ENCODE measurements at places on chromosomes 7 and 10.
A peak's percentile ranks its signal among the peaks of the same experiment; 100 is the strongest.

- DNase-seq: no peak
Measured at GRCh38 chr10:113452146-113452845, 100.6 kb upstream of the HABP2 start.

- no peak for DNase-seq
Measured at GRCh38 chr10:89279421-89279869, 22.4 kb upstream of the IFIT2 start.

- peak; percentile 46 for DNase-seq
Measured at GRCh38 chr10:35341521-35341920, 5.2 kb downstream of the CCNY start.

DNA sequence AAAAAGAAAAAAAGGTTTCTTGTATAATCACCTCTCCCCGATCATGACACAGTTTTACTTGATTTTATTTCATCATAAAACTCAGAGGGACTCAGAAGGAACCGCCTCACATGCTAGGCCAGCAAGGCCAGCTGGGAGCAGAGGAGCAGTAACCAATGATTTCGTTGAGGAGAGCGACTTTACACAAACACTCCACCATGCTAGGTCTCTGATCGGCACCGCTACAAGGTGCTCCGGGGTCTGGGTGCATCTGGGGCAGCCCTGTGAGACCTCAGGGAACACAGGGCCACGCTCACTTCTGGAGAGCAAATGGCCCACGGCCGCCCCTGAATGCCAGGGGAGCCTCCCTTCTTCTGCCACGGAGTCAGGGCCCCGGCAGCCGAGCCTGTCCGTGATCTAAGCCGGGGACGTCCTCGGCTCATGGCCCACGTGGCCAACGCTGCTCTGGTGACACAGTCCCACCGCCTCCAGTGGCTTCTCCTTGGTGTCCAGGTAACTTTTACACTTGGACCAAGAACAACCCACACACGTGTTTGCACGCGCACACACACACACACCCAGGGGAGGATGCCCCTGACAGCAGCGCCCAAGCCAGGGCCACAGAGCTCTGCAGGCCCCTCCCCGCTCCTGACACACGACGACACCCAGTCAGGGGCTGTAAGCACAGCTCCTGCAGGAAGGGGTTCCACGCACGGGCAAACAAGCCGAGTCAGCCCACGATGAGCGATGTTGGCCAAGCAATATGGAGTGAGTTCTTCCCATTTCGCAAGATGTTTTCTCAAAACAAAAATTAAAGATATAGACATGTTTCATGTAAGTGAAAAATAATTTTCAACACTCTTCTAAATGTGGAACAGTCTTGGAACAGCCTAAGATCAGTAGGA is 332.3 kb downstream of the DNAJB6 start:
- no peak for DNase-seq

- DNase-seq: no peak
Measured at GRCh38 chr7:9657257-9657656, 1223.8 kb downstream of the NXPH1 start.

GRCh38 chr10:18312374-18313139 is 172.3 kb downstream of the CACNB2 start:
- no peak for DNase-seq

DNA sequence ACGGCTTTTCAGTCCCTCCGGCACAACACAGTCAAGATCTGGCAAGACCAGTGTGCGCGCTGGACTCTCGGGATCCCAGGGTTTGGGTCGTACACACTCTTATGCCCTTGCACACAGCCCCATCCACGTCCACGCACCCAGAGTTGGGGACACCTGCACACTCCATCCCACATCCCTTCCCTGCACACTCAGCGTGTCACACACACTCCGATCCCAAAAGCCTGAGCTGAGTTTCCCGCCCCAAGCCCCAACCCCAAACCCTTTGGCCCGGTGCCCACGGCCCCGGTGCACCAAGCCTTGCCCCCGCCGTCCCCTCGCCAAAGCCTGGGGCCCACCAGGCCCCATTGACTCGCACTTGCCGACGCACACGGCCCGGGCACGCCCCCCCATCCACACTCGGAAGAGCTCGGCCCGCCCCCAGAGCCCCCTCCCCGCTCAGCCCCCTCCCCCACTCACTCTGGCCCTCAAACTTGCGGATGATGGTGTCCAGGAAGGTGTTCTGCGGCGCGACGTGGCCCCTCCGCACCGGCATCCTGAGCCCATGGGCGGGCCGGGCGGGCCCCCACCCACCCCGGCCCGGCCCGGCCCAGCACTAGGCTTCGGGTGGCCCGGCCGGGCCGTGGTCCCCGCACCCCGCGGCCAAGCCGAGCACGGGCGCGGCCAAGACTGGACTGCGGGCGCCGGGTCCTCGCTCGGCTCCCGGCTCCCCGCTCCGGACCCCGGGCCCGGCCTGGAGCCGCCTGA is 567 bp downstream of the KCNH2 start:
- no peak for DNase-seq

DNA sequence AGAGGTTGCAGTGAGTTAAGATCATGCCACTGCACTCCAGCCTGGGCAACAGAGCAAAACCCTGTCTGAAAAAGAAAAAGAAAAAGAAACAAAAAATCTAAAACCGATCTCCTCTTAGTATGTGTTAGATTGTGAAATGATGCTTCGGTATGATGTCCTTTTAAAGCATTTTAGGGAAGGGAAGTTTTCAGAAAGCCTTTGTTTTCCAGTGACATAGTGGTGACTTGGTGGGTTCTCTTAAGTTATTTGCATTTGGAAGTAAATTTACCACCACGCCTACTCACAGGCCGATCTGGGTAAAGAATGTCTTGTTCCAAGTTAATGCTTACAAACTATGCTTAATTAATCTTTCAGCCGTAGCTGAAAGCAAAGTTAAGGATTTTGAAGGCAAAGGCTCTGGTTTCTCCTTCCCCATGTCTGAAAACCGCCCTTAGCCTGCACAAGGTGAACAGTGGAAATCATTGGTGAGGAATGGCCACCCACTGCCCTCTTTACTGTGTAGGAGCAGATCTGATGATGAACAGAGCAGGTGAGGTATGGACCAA is 10.7 kb downstream of the MTURN start:
- DNase-seq: no peak

DNA sequence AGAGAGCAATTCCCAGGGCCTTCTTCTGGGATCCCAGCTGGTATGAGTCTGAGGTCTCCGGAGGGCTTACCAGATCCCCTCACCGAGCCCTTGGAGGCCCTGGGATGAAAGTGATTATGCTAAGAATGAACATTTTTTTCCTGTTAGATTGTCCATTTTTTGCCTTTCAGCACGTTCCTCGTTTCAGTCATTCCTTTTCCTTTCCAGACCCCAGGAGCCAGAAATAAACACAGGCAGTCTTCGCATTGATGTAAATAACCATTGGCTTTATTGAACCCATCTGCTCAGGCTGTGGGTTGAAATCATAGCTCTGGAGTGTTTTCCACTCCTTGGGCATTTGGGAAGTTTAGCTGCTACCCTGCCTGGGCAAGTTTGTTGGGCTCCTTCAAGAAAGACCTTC is 320.9 kb upstream of the AUTS2 start:
- no peak for DNase-seq

Data from naive B cell (primary cell).